ENCODE measurements at places on chromosomes 2 and 18. TPM values are rescaled to one million over a fixed set of nuclear protein-coding genes. Genes with fewer than 3 reads are reported as not detected.

ABCG8 gene
- not detected for total RNA-seq

DOK6 gene
- total RNA-seq, result not detected

GPR45 gene
- total RNA-seq, result not detected

TSHZ1 gene
- 14.0 TPM for total RNA-seq

SERPINB2 gene
- 12.5 TPM for total RNA-seq

OST4 gene
- total RNA-seq, result 270 TPM

CD8B2 gene
- not detected for total RNA-seq

VWC2L gene
- total RNA-seq, result not detected

TANC1 gene
- 0.48 TPM for total RNA-seq

SNX17 gene
- total RNA-seq, result 107 TPM

ITPRIPL1 gene
- total RNA-seq, result 28.7 TPM

ARHGAP15 gene
- total RNA-seq, result 44.8 TPM
